KBM-7 (cell line): ENCODE measurements at places on chromosomes 12 and 14.

GRCh38 chr12:117890644-117891043, 78.1 kb downstream of the KSR2 start:
- DNase-seq, result no peak

- DNase-seq, result no peak
These were observed 1.3 kb downstream of the CLEC9A start for GRCh38 chr12:10031771-10032175.

DNA sequence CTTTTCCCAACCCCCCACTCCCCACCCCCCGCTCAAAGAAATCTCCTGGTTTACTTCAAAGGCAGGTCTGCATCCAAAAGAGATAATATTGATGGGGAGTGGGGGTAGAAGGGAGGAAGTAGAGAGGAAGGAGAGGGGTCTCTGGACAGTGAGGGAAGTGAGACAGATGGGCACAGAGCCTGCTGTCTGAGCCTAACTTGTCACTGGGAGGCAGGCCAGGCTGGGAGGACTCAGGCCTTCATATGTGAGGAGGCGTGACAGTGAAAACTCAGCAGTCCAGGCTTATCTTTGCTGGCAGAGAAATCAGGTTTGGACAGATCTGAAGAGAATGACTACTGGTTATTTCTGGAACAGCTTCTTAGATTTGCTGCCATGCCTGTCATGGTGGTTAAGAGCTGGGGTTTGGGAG, 192.3 kb downstream of the NUAK1 start:
- DNase-seq, result no peak

GRCh38 chr12:52394836-52395405, 9.5 kb upstream of the KRT84 start:
- DNase-seq, result no peak

DNA sequence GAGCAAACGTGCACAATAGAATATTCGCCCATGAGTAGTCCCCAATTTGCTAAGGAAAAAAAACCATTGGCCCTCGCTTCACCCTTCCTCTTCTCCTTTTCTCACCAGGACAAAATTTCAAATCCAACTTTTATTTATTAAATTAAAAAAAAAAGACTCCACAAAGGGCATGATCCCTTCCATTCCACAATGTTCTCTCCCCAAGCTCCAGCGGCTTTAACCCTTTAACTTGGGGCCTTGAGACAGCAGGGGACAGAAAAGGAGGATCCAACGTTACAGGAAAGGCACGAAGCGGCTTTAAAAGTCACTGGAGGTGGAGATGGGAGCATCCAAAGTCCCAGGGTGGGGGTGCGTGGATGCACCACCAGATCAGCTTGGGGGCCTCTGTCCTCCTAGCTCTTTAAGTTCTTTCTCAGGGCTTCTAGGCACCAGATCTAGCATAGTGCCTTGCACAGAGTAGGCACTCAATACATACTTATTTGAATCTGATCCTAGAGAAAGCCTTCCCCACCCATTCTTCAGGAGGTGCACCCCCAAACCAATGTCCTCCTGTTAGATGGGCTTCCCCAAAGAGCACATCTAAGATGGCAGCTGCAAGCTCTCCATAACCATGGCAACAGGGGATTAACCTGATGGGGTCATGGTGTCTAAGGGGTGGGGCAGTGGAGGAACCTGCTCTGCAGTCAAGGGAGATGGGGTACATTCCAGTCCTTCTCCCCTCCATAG, 5.2 kb upstream of the AAAS start:
- no peak for DNase-seq

DNA sequence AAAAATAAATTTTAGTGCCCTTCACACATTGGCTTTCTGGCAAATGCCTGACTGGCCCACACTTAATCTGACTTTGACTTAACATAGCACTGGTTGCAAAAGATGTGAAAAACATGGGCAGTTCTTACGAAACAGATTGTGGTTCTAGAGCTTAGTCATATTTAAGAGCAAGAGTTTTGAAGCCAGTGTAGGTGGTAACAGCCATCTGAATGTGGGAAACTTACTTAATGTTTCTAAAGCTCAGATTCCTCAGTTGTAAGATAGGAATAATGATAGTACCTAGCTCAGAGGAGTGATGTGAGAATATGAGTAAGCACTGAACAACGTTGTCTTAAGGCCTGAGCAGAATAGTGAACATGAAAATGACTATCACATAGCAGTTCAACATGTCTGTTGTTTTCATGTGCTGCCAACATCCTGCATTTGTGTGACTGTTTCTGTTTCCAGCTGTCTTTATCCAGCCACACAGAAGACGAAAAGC, 262.7 kb downstream of the SYT1 start:
- no peak for DNase-seq

DNA sequence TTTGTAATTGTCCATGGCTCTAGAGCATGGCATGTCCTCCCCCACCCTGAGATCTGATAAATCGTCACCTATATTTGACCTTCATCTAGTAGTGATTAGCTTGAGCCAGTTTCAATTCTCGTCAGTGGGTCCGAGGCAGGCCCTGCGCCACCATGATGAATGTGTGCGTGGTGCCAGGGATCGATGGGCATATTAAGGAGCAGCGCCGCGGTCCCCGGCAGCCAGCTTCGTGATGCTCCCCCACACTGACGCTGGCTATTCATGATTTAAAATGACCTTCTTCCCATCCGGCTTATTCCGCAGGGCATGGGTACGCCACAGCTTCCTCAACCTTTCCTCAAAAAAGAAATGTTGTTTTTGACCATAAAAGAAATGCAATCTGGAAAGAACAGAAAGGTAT, 68.0 kb downstream of the SLC25A47 start:
- DNase-seq, result no peak

- DNase-seq, result no peak
These were observed 17.6 kb upstream of the STK38L start for GRCh38 chr12:27226407-27226929.

- DNase-seq, result no peak
These were observed 156.0 kb downstream of the EGLN3 start for GRCh38 chr14:33794791-33795305.

- no peak for DNase-seq
These were observed 199.2 kb upstream of the EEA1 start for GRCh38 chr12:93128332-93128707.

- peak; percentile 91 for DNase-seq
These were observed 17.4 kb downstream of the TMPO start for GRCh38 chr12:98532687-98533304.

DNA sequence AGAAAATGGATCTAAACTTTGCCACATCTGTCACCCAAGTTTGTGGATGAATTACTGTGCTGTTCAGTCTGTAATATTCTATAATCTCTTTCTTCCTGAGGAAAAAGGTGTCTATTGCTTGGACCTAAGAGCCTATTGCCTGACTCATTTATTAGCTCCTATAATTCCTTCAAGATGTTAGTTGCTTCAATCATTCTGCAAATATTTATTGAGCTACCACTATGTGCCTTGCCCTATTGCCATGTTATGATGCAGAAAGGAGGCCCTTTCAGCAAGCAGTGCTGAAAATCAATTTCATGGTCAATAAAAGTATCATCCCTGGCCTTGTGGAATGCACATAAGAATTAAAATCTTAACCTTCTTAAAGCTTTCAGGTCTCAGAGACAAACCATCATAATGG, 113.6 kb downstream of the CCER1 start:
- DNase-seq, result no peak

DNA sequence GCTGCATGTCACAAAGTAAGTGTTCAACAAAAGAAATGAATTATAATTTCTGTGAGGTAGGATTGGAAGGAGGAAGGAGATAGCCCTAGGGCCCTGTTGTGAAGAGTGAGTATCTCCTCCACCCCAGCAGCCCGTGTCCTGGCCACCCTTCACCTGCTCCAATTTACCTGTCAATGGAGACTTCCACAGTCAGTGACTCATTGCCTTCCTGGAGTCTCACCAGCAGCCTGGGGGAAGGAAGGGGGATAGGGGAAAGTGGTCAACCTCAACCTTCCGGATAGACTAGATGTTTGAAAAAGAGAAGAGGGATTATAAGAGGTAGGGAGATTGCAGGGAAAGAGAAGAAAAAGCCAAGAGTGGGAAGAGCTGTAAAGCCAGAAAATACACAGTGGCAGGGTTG, 9.2 kb downstream of the STAT2 start:
- DNase-seq, result no peak

DNA sequence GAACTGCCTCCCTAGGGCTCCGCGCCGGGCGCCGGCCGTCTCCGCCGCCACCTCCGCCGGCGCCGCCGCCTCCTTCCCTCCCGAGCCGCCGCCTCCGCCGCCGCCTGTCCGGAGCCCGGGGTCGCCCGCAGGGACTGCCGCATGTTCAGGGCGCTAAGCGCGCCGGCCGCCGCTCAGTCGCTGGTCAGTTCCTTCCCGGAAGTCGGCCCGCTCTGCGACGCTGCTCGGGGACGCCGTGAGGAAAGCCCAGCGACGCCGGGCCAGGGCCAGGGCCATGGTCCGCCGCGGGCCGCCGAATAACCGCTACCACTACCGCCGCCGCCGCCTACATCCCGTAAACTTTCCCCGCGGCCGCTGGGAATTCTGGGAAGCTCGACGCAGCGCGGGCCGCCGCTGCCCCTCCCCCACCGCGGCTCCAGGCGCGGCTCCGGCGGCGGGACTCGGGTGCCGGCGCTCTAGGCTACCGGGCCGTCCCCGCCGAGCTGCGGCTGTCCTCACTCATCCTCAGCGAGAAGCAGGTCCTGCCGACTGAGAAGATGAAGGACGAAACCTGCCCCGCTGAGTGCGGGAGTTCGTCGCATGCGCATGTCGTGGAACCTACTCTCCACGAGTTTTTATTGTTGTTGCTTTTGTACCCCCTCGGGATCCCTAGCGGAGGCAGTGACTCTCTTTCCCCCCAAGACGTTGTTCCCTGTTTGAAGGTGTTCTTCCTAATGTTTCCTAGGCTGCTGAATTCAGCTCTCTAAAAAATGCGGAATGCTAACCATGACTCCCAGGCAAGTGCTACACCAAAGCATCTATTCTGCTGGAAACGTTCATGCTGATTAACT, at the start of gene SAV1:
TSS of gene SAV1 (minus strand) at position 311 of the 830 bp plus-strand sequence. CDS start 339 bp downstream, outside the sequence.
- DNase-seq, result peak; percentile 73

- DNase-seq, result no peak
These were observed 52.8 kb upstream of the ELK3 start for GRCh38 chr12:96141216-96141912.

DNA sequence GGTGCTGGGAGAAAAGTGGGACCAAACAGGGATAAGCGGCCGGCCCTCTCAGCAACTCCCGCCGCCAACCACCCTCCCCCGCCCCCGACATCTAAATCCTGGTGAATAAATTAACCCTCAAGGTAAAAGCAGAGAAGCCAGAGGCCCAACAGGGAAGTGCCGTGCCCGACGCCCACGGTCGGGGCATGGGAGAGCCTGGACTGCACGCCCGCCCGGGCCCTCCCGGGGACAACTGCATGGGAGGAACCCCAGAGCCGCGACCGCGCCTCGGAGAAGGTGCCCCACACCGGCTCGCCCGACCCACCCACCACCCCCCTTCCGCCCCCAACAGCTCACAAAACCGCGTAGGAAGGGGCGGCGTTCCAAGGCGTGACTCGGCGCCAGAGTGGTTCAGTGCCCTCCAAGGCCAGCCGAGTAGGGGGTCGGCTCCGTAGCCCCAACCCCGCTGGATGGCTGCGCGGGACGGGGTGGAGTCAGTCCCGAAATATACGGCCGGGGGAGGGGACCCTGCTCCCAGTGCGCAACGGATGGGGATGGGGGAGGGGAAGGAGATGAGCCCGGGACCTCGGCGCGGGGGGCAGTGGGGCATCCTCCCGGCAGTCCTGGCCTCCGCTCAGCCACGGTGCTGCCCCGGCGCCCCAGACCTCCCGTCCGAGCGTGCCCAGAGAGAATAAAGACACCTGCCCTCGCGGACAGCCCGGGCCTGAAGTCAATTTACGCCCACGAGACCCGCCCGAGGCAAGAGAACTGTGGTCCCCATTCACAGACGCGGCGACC, 732 bp downstream of the SLC25A29 start:
- DNase-seq, result peak; percentile 67

DNA sequence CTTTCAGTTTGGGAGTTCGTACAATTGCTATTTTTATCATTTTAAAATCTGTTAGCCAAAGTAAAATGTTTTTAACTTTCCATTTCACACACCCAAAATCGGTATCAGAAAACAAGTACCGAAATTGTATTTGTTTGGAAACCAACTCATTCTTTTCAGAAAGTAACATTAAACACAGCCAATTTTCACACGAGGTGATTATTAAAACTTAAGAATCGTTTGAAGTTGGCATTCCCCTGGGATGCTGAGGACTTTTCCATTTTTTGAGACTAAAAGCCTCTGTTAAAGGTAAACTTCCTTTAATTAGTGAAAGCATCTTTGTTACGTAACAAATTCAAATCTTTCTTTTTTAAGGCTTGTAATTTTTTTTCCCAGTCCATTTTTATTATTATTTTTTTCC, 623.0 kb downstream of the VRK1 start:
- DNase-seq, result no peak

- no peak for DNase-seq
These were observed 239.2 kb downstream of the MSRB3 start for GRCh38 chr12:65517656-65518210.

DNA sequence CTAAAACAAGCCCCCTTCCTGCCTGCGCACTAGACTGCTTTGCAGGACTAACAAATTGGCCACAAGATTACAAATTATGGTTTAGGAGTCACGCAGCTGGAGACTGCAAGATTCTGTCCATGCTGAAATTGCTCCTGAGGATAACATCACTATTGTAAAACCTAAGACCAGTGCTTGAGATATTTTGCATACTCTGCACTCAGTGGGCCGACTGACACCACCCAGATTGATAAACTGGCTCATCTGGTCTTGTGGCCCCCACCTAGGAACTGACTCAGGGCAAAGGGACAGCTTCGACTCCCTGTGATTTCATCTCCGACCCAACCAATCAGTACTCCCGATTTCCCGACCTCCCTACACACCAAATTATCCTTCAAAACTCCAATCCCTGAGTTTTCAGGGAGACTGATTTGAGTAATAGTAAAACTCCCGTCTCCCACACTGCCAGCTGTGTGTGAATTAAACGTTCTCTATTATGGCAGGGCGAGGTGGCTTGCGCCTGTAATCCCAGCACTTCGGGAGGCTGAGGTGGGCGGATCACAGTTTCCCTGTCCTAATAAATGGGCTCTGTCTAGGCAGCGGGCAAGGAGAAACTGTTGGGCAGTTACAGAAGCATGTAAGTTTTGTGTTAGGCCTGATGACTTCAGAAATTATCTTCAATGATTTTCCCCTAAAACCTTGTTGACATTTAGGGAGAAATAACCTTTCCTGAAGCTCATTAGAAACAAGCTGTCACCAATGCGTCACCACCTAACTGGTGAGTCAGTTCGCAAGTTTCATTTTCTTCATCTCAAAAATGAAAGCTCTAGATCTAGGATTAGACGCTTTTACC, 5.3 kb upstream of the UBC start:
- DNase-seq, result no peak

- DNase-seq, result no peak
These were observed 8.5 kb upstream of the FZD10 start for GRCh38 chr12:130153803-130154202.

GRCh38 chr14:100591453-100592371, 4.5 kb upstream of the BEGAIN start:
- no peak for DNase-seq

- peak; percentile 87 for DNase-seq
These were observed 9.1 kb upstream of the NEMF start for GRCh38 chr14:49861699-49862088.

- DNase-seq, result no peak
These were observed 49.0 kb downstream of the ZC3H14 start for GRCh38 chr14:88611878-88612277.

- DNase-seq, result no peak
These were observed 13.5 kb downstream of the COQ5 start for GRCh38 chr12:120515496-120515895.

GRCh38 chr12:98405805-98406366, 109.5 kb upstream of the TMPO start:
- no peak for DNase-seq

GRCh38 chr12:28486521-28486920, 296.3 kb downstream of the CCDC91 start:
- DNase-seq, result no peak
